Right ventricle myocardium superior (tissue), 1 donor: ENCODE measurements at places on chromosomes 3 and 15. TPM values are rescaled to one million over a fixed set of nuclear protein-coding genes. Genes with fewer than 3 reads are reported as not detected.

Gene CYP8B1
- total RNA-seq = not detected

Gene GOLGA6A
- total RNA-seq = not detected

Gene SST
- total RNA-seq = not detected

Gene FBXW12
- not detected for total RNA-seq

- no peak for DNase-seq
Measured at GRCh38 chr3:50316657-50317242, 5.8 kb downstream of the HYAL2 start.

DNA sequence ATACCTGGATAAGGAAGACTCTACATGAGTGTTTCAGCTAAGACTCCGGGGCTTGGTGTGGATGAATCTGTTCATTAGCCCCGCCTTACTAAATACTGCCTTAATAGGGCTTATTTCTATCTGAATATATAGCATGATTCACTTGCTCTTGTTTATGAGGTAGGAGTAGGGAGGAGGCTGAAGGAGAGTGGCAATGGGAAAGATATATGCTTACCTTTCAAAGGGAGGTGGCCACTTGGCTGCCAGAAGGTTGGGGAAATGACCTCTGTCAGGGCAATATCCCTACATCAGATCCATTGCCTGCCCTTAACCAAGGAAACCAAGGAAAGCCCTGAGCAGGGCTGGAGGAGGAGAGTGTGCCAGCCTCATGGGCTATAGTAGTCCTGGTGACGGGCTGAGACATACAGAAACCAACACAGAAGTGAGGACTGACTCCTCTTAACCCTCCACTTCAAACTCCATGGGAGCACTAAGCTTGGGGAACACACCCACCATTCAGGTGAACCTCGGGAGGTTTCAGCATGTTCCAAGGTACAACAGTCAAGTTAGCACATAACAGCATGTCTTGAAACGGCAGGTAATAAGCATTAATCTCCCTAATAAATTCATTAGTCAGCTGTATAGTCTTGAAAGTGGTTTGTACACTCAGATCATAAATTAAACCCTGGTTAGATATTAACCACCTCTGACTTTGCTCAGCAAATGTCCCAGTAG, 80.1 kb downstream of the EOMES start:
- no peak for DNase-seq

DNA sequence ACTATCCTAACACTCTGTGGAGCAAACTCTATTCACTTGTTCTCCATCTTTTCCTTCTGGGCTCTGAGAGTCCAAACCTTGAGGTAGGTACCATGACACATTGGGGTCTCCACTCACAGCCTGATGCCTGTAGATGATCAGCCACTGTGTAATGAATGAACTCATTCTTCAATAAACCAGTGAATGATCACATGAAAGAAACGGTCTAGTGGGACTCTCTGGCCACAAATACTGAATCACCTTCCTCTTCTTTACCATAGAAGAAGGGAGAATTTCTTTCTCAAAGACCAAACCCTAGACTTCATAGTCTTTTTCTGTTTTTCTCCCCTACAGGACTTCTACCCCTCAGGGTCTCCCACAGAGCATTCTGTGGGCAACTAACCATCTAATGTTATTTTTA, 20.5 kb upstream of the ABHD2 start:
- DNase-seq = no peak

DNA sequence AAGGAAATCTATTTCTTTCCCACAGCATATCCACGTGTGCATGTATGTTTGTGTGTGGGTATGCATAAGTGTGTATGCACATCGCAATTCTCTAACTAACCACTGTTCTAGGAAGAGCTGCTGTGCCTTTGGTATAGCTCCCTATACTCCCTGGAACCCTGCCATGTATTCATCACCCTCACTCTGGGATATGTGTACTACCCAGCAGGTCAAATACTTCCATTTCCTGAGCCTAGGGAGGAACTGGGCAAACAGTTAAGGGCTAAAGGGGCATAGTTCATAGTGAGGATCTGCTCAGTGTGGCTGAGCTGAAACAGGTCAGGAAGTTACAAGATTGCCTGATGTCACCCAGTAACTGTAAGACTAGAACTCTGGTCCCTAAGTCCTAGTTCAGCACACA, 260.4 kb downstream of the RPLP1 start:
- no peak for DNase-seq
